ENCODE measurements at places on chromosomes 5 and 9. TPM values are rescaled to one million over a fixed set of nuclear protein-coding genes. Genes with fewer than 3 reads are reported as not detected.

DNA sequence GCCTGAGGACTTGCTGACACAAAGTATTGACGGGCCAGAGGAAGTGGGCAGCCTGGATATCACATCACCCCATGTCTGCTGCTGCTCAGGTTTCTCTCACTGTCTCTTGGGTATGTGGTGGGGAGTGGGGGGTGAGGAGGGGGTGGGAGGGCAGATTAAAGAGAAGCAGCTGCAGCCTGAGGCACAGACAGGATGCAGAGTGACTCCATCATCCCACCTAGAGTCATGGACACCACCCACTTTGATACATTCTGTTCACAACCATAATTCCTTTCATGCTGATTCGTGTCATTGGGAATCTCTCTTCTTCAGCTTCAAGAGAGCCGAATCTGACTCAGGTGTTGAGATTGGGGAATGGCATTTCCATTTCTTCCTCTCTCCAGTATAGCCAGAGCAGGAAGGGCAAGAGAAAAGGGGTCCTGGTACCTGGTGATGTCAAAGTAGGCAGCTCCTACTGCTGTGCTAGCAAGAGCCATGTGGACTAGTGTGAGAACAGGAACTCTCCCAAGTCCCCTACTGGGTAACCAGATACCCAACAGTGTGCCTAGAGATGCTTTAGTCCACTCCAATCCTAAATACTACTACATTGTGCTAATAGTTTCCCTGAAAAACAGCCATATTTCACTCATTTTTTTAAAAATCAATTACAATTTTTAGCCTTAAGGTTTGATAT is 22.4 kb downstream of the GRAMD2B start:
- no peak for DNase-seq

GRCh38 chr5:16866273-16866672 is 69.8 kb downstream of the MYO10 start:
- no peak for DNase-seq

- DNase-seq: peak; percentile 69
Observed at GRCh38 chr9:100598641-100599145, 20.8 kb downstream of the CAVIN4 start.

DNA sequence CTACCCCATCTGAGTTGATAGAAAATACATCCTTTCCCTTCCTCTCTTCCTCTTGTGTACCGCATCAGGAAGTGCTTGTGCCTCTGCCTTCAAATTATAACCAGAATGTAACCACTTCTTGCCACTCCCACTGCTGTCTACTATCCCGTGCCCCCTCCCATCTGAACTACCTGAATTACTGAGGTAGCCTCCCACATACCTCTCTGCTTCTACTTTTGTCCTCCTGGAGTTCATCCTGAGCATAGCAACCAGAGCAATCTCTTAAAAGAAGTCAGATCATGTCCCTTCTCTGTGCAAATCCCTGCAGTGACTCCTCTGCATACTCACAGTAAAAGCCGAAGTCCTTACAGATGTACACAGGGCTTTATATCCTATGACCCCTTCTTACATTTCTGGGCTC is 23.0 kb downstream of the SV2C start:
- no peak for DNase-seq

DNA sequence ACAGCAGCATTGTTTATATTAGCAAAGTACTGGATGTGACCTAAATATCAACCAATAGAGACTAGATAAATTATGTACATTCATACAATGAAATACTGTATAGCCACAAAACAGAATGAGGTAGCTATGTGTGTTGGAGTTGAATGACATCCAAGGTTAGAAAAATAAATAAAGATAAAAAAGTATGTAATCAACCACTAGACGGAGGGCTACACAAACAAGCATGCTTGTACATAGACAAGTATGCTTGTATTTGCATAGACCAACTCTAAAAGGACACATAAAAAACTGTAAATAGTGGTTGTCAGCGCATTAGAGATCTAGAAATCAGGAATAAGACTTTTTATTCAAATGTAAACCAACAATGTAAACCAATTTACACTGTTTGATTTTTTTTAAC is 3.0 kb downstream of the FEM1C start:
- no peak for DNase-seq

Gene NUTM2F
- not detected for total RNA-seq

Gene CCDC171
- total RNA-seq: 5.6 TPM

Gene IRX4
- 2.6 TPM for total RNA-seq

All from breast epithelium (tissue), 4 donors.